Activated naive CD8-positive, alpha-beta T cell treated with anti-CD3 and anti-CD28 coated beads, Interleukin-2, amount 10 ng/mL, durations not matched to agents 7 days and 5 days (primary cell): ENCODE measurements at places on chromosomes 3 and 15.

- peak; percentile 77 for DNase-seq
Observed at GRCh38 chr3:13657660-13658435, 108.9 kb downstream of the FBLN2 start.

- no peak for DNase-seq
Observed at GRCh38 chr15:65087873-65088642, 11.5 kb downstream of the KBTBD13 start.

DNA sequence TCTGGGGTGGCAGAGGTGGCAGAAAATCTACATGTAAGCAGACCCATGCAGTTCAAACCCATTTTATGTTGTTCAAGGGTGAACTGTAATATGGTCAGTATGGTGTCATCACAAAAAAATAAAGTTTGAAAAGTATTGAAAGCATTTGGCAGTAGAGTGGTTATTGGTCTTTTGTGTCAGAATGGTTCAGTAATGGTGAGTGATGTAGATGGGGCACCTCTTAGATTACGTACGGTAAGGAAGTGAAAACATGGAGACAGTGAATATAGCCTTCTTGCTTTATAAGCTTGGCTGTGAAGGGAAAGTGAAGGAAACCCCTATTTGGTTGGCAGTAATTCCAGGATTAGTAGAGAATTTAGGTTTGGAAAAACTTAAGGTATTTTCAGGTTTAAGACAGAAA is 17.2 kb upstream of the CCNB2 start:
- no peak for DNase-seq

GRCh38 chr3:13451301-13451673 is 28.8 kb upstream of the HDAC11 start:
- DNase-seq: peak; percentile 42

- no peak for DNase-seq
Observed at GRCh38 chr15:57752436-57752835, 45.9 kb downstream of the POLR2M start.

- no peak for DNase-seq
Observed at GRCh38 chr15:40398413-40398873, 7.2 kb upstream of the IVD start.

GRCh38 chr15:48447657-48448056 is 116.4 kb downstream of the DUT start:
- DNase-seq: no peak

- DNase-seq: no peak
Observed at GRCh38 chr3:54827776-54828175, 100.1 kb downstream of the LRTM1 start.

DNA sequence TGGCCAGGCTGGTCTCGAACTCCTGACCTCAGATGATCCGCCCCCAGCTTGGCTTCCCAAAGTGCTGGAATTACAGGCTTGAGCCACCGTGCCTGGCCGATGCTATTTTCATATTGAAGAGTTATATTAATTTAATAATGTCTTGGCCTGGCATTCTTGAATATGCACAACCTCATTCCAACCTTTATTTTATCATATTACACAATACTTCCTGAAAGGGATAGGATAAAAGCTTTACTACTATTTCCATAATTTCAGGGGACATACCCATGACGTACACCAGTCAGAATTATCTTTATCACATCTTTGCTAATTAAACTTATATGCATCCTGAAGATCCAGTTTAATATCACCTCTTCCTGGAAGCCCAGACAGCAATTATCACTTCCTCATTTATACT is 205.3 kb downstream of the ZIC4 start:
- no peak for DNase-seq
